Tongue (tissue), 3 donors: ENCODE measurements at places on chromosomes 7 and 10.
A peak's percentile ranks its signal among the peaks of the same experiment; 100 is the strongest.

GRCh38 chr10:45495438-45496152 is 121.6 kb downstream of the ALOX5 start:
- DNase-seq: no peak

DNA sequence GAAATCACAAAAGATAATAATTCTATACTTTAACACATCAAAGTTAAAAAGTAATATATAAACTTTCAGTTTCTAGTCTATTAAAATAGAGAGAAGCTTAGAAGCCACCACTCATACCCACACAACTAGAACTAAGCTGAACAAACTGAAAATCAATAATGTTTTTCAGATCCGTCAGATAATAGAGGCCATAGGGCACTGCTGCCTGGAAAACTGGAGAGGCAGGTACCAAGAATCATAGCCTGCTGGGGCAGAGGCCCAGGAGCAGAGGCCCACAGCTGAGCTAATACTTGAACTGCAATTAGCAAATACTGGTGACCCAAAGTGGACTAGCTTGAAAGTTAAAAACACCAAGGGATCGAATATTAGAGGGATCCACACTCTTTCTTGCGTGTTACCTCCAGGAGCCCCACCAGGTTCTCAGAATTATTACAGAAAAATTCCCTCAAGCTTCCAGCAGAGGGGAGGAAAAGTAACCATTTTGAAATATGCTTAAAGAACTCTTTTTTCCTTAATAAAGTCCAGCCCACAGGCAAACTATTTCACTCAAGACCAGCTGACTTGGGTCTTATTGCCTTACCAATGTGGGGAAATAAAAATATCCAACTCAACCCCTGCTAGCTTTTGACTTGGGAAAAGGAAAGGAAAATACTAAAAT is 774.1 kb upstream of the IGFBP3 start:
- DNase-seq: no peak

GRCh38 chr7:123271856-123272255 is 72.1 kb upstream of the SLC13A1 start:
- DNase-seq: no peak

DNA sequence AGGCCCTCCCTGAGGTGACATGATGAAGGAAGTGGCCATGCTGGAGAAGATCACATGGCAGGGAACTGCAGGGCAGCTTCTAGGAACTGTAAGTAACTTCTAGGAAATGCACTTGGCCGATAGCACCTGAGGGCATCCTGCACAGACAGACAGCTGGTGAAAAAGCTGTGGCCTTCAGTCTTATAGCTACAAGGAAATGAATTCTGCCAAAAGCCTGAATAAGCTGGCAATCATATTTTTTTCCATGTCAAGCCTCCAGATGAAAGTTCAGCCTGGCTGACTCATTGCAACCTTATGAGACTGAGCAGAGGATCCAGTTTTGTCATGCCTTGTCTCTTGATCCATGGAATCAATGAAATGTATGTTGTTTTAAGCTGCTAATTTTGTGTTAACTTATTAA is 91.1 kb upstream of the CACNA2D1 start:
- no peak for DNase-seq

GRCh38 chr10:3222068-3222467 is 49.5 kb upstream of the PITRM1 start:
- DNase-seq: no peak

DNA sequence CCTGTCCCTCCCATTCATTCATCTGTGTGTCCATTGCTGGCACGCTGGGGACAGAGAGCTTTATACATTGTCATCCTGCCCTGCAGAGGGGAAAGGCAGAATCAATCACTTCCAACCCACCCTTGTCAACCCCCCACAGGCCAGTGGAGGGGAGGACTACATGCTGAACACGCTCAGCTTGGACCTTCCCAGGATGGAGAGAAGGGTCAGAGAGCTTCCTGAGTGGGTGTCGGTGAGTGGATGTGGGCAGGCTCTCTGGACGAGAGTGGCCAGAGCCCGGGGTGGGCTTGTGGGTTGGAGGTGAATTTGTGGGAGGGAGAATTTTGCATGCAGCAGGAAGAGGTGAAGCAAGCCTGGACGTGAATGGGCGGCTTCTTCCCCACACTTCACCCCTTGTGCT is 93.9 kb downstream of the DNAJB6 start:
- no peak for DNase-seq

DNA sequence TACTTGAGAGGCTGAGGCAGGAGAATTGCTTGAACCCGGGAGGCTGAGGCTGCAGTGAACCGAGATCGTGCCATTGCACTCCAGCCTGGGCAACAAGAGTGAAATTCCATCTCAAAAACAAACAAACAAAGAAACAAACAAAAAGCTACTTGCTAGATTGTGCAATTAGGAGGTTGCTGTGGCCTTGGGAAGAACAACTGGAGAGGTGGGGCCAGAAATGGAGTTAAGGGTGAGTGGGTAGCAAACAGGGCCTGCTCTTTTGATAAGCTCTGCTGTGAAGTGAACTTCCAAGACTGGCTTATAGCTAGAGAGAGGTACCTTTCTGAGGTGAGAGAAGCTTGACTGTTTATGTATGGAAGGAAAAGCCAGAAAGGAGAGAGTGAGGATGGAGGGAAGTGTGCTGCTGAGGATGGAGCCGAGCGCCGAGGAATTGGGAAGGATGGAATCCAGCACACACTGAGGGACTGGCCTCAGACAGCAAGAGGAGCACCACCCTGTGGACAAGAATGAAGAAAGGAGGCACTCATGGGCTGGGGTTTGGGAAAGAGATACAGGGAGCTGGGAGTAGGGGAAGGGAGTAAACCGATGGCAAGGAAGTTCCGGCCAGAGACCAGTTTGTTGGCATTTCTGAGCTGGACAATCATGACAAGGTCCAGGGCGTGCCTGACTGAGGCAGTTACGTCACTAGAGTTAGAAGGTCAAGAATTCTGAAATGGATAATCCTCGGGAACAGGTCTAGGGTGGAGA is 7.0 kb upstream of the RPEL1 start:
- no peak for DNase-seq

GRCh38 chr7:66319407-66319979 is 114.4 kb downstream of the TPST1 start:
- no peak for DNase-seq

- DNase-seq: no peak
Observed at GRCh38 chr10:35335133-35336083, 901 bp upstream of the CCNY start.

DNA sequence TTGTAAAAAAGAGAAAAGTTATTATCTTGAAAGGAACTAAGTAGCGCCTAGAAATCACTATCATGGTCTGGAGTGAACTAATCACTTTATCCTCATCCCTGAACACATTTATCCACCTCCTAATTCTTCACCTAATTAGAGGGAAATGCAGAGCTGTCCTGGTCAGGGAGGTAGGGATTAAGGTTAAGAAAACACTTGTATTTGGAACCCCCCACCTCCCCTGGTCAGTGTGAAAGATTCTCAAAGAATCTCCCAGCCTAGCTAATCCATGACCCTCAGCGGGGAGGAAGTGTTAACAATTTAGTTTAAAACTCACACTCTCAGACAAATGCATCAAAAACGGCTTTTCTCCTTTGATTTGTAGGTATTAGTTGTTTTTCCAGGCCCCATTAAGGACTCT is 83.8 kb downstream of the FAM204A start:
- no peak for DNase-seq

DNA sequence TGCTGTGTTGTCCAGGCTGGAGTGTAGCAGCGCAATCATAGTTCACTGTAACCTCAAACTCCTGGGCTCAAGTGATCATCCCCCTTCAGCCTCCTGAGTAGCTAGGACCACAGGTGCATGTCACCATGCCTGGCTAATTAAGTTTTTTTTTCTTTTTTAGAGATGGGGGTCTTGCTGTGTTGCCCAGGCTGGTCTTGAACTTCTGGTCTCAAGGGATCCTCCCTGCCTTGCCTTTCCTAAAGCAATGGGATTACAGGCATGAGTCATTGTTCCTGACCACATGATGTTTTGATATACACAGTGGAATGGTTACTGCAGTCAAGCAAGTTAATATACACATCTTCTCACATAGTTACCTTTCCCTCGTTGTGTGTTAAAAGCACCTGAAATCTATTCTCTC is 140.3 kb downstream of the GPR85 start:
- DNase-seq: no peak

GRCh38 chr7:121500360-121501058 is 104.4 kb upstream of the FAM3C start:
- DNase-seq: no peak

- DNase-seq: peak; percentile 72
Observed at GRCh38 chr7:50812841-50813475, 30.3 kb upstream of the GRB10 start.

- DNase-seq: no peak
Observed at GRCh38 chr7:2148814-2149213, 83.9 kb downstream of the MAD1L1 start.

- DNase-seq: no peak
Observed at GRCh38 chr7:106016331-106016730, 53.3 kb downstream of the CDHR3 start.

- DNase-seq: no peak
Observed at GRCh38 chr7:102216573-102217314, 69.9 kb upstream of the SH2B2 start.

- no peak for DNase-seq
Observed at GRCh38 chr7:25665903-25666670, 437.8 kb upstream of the NPVF start.

- no peak for DNase-seq
Observed at GRCh38 chr7:64877714-64878610, 25.1 kb upstream of the ZNF273 start.

GRCh38 chr7:32293833-32294232 is 196.3 kb downstream of the LSM5 start:
- no peak for DNase-seq

DNA sequence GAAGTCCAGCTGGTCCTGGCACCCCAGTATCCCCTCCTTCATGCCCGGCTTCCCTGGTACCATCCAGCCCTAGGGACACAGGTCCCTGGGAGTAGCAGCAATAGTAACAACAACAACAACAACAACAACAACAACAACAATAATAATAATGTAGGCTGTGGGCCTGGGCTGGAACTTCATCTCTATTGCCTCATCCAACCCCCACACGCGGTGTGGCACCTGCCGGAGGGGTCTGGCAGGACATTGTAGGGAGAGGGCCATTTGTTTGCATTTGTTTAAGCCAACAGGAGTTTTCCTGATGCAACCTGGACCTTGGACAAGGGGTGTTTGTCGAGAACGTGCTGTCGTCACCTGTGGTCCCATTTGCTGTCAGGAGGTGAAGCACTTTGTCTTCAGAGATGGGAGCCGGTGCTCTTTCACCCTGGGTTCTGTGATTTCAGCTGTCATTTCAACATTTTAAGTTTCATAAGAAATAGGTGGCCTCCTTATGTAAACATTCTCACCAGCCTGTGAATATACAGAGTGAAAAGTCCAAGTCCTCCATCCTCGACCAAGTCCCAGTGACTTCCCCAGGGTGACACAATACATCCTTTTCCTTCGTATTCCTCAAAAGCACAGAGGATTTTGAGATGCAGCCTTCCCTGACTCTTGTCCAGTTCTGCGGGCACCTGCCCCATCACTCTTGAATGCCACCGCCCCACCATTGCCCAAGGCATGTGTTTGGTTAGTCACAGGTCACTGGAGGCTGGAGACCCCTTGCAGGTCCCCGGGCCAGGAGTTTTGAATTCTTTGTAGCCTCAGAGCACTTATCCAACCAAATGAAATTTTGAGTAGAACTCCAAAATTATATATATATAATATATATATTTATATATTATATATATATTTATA is 9.2 kb downstream of the LHPP start:
- DNase-seq: peak; percentile 32

DNA sequence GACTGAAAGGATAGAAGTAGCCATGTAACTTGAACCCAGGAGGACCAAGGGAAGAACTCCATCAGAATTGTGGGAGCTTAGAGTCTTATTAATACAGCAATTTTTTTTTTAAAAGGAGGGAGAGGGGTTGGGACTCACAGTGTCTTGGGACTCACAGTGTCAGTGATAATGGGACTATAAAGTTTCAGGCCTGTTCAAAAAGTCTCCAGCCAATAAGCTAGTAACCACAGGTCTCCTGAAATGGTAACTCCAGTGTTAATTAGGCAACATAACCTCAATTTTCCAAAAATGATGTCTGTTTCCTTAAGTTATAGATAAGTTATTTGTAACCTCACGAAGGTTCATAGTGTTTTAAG is 2.4 kb upstream of the HNRNPH3 start:
- no peak for DNase-seq

GRCh38 chr10:101451667-101452069 is 97.7 kb downstream of the BTRC start:
- DNase-seq: no peak

DNA sequence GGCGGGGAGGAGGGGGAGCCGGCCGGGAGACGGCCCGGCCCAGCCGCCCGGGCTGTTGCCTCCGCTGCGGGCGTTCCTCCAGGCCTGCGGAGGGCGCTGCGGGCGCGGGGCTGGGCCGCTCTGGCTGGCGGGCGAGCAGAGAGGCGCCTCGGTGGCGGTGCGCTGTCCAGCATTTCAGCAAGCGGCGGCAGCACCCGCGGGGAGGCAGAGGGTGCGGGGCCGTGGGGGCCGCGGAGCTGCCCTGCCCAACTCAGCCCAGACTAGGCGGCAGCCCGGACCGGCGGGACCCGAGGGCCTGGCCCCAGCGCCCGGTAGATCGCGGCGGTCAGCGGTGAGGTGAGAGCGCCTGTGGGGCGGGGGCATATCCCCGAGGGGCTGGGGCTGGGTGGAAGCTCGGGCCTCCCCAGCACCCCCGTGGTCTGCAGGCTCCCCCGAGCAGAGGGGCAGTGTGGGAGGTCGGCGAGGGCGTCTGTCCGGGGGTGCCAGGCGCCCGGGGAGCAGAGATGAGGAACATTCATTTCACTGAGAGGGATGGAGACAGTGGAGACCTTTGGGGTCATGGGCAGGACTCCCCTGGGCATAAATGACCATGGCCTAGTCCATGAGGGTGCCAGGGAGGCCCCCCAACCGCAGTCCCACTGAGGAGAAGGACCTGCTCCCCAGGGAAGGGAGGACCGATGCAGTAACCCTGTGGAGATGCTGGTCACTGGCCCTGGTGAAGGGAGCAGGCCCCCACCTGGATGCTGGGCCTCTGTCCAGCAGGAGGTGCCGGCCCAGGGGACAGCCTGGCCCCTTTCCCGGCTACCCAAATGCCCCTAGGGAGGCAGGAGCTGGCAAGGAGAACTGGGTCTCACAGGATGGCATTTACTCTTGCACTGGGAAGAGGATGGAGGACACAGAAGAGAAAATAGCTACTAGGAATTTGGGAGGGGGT is at the start of gene SRRM3:
SRRM3 (plus strand) TSS at position 165 of the 934 bp plus-strand sequence. CDS start 33,171 bp downstream, outside the sequence.
- DNase-seq: peak; percentile 85

DNA sequence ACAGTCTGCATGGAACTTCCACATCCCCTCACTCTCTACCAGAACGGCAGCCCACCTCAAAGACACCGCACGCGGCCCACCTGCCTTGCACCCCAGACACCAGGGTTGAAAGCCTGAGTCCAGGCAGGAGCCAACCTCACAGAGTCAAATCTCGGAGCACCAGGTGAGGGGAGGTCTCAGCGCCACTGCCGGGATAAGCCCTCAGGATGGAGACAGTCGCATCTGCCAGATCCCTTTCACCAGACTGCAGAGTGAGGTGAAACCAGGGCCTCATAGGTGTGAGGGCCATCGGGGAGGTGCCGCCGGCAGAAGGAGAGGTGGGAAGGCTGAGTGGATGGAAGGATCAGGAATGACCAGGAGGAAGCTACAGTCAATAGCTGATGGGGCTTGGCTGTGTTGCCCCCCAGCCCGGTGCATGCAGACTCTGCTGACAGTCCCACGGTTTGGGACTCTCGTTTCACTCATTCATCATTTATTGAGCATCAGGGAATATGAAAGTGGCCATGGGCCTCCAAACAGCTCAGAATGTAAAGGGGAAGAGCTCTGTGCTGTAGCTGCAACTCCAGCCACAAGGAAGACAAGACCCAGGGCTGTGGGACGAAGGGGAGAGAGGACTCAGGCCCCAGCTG is 315.0 kb downstream of the PTPRN2 start:
- DNase-seq: no peak

GRCh38 chr10:100886963-100887362 is 25.8 kb upstream of the SLF2 start:
- peak; percentile 98 for DNase-seq
